Tongue (tissue), 3 donors: ENCODE measurements at places on chromosomes 16 and 17.

DNA sequence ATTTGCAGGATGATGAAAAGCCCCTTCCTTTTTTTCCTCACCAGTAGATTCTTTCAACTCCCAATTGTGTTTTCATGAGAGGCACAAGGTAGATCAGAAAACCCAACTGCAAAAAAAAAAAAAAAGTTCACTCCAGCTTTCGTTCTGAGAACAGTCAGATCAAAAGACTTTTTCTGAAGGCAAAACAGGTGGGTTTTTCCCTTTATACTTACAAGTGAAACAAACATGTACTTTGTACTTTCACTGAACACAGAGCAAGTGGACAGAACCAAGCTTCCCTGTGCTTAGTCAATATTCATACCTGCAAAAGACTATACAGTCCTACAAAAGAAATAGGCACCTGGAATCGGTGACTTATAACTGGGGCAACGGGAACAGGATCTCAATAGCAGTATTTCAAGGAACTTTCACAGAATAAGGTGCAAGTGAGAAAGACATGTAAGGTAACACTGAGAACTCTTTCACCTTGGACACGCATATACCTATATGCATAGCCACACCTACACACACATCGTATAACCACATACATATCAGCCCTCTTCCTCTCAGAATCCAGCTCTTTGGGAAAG lies 54.1 kb downstream of the TOX3 start:
- DNase-seq, result no peak

DNA sequence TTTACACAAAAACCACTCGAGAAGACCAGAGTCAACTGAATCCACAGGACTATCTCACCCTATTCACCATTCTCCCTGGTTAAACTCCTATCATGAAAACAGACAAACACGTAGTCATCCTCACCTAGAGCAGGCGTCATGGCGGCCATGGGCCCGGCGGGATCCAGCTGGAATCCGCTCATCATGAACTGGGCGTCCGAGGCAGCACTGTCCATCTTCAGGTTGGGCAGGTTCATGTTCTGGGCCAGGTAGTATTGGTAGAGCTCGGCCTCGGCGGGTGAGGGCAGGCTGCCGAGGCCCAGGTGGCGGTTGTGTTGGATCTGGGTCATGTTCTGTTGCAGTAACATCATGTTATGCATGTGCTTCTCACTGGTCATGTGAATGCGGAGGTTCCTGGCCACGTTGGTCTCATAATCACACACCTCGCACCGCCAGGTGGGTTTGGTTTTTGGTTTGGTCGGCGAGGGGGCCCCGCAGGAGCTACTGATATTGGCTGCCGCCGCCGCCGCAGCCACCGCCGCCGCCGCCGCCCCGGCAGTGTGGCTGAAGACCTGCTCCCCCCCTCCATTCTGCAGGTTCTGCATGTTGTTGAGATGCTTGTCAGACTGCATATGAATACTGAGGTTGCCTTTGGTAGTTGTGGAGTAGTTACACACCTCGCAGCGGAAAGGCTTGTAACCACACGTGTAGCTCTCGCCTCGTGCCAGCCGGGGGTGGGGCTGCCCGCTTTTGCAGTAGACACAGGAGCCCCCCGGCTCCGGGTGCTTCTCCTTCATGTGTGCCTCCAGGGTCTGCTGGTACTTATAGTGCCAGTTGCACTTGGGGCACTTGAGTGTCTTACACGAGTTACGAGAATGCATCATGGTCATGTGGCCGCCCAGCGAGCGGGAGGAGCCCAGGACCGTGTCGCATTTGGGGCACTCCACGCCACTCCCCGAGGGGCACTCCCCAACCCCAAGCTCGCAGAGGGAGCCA lies 90.3 kb downstream of the ZFHX3 start:
- DNase-seq, result no peak

DNA sequence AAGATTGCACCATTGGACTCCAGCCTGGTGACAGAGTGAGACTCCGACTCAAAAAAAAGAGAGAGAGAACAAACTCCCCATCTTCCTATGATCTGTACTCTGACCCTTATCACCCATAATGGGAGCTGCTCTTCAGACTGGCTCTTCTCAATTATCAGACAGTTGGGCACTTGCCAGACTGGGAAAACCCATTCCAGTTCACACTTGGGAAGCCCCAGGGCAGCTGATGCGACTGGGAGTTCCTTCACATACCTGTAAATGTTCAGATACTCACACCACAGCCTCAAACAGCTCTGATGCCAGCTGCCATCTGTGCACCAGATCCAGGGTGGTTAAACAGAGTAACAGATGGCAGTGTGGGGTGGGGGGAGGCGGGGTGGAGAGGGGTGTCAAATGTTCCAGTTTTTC lies 23.8 kb upstream of the TMEM101 start:
- peak; percentile 85 for DNase-seq

GRCh38 chr17:35801583-35802224 lies 6.3 kb upstream of the MMP28 start:
- DNase-seq, result peak; percentile 79

DNA sequence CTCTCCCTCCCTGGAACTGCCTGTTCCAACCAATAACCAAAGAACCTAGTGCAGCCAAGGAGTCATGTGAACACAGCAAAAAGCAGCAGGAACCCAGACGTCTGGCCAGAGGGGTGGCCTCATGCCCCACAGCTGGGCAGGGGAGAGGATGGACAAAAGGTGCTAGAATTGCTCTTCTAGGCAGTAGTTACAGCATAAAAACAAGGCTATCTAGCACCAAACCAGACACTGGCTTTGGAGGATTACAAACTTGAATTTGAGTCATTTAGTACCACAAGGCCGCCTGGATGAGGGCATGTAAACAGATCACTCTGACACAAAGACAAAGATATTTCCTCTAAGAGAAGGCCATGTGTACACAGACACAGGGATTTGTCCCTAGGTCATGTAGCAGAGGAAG lies 423.3 kb upstream of the MAF start:
- DNase-seq, result no peak

DNA sequence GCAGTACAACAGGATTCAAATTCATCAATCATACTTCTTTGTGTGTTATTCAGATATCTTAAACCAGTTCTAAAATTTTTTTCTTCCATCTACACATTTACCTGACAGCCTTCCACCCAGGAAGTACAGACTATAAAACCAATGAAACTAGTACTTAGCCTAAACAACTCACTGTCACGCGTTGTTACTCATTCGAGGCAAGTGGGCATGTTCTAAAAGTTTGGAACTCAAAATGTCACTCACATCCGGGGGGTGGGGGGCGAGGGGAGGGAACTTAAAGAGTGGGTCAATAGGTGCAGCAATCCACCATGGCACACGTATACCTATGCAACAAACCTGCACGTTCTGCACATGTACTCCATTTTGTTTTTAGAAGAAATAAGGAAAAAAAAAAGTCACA lies 90.4 kb upstream of the PLEKHM1 start:
- DNase-seq, result no peak

DNA sequence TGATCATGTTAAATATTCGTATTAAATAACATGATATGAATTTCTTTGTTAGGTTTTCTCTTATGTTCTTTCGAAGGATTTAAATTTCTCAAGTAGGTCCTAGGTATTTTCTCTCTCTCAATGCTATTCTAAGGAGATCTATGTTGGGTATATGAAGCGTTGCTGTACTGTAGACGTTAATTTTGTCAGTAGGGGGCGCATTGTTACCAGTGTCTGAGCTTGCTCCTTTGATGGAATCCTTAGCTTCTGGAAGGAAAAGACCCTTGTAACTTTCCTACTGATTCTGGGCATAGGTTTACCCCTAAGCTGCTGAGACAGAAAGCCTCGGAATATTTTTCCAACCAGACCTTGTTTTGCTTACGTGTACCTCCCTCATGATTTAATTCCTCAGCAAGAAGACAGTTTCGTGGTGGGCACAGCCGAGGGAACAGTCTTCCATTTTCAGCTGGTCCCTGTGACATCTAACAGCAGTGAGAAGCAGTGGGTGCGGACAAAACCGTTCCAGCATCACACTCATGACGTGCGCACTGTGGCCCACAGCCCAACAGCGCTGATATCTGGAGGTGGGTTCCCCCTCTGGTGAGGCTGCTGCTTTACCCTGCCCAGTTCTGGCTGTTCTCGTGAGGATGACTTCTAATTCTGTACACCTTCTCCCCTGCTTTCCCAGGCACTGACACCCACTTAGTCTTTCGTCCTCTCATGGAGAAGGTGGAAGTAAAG lies 17.9 kb downstream of the UTP4 start:
- peak; percentile 92 for DNase-seq

GRCh38 chr17:4969551-4970173 lies 2.0 kb upstream of the SPAG7 start:
- no peak for DNase-seq

DNA sequence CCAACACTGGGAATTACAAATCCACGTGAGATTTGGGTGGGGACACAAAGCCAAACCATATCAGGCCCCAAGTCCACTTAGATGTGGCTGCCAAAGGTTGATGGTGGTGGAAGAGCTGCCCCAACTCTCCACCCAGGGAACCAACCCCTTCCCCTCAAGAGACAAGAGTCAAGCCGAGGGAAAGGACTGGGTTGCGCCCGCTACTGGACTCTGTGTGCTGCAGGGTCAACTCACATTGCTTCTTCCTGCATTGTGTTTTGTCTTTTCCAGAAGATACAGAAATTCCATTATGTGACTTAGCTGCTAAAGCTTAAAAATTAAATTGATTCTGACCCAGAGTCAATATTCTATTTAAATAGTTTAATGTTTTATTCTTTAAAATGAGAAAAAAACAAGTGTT lies 58.5 kb downstream of the ADAMTS18 start:
- DNase-seq, result no peak

DNA sequence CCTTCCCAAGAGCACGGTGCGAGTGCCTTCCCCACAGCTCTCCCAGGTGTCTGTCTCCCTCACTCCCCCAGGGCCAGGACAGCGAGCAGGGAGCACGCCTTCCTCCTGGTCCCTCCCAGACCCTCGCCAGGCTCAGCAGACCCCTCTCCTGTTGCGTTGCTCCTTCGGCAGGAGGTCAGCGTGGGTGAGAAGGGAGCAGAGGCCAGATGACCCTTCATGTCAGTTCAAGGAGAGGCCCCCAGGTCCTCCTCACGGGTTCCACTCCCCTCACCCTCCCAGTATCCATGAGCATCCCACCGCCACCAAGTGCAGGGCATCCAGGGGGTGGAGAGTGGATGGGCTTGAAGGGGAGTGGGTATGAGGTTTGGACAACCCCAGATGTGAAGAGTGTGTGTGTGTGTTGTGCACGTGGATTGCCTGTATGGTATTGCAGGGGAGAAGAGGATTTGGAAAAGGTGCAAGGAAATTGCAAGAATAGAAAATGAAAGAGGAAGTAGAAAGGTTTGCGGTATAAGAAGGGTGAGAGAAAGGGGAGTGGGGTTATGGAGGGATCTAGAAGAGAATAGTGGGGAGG lies 17.7 kb downstream of the SGCA start:
- no peak for DNase-seq

DNA sequence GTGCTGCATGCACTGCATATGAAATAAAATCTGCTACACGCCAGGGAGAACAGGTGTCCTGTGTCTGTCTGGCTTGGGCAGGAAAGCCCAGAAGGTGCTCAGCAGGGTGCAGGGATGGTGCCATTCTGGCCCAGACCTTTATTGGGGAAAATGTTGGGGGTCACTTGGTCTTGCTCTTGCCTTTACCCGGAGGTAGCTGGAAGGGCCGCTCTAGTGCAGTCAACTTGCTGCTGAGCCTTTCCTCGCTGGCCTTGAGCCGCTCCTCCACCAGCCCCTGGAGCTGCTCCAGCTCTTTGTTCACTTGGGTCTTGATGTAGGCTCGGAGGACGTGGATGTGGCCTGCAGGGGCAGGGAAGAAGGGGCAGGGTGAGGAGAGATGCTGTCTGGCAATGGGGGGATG lies 4.5 kb downstream of the CFAP119 start:
- DNase-seq, result no peak

- no peak for DNase-seq
Observed at GRCh38 chr17:65727832-65728231, 166.4 kb upstream of the AXIN2 start.
